ENCODE measurements at places on chromosomes 3 and 15.

GRCh38 chr15:57460208-57460816, 84.0 kb downstream of the CGNL1 start:
- no peak for DNase-seq

DNA sequence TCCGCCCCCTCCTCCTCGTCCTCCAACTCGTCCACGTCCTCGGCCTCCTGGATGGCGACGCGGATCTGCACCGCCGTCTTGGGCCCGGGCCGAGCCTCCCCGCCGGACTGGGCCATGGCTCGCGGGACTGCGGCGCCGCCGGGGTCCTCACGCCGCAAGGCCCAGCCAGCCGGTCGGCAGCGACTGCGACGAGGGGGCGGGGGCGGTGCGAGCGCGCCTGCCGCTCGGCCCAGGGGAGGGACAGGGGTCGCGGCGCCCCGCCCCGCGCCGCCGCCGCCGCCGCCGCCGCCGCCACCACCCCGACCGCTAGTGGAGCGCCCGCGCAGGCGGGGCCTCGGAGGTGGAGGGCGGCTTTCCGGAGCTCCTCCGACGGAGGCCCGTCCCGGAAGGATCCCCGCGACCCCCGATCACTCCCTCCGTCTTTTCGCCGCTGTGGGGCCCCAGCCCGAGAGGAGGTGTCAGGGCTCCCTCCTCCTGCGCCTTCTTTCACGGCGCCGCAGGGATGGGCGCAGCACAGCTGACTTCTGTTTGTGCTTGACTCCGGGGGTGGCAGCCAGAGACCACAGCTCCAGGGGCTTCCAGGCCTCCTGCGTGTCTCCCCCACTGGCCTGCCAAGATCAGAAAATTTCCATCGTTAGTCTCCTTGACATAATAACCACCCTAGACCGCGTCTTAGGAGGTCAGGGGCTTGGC, at the start of gene LARP6:
Gene LARP6, minus strand, starts transcription at position 185 of the 693 bp plus-strand sequence. Its CDS starts 69 bp downstream, at position 116.
- no peak for DNase-seq

DNA sequence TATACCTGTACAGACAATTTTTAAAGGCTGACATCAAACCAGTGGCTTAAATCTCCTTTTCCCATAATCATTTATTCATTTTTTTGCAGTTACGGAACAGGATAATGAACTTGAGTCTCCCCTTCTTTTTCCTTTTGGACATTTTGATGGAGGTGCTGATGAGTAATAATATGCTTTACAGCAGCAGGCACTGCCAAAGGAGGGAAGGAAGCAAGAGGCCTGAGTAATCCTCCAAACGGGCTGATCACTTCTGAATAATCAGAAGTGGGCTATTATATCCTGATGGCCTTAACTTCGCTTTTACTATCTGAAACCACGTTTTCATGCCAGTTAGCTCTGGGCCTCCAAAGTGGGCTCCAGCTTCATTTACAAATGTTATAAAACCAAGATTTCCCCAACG, 527.2 kb downstream of the FOXP1 start:
- DNase-seq = no peak

DNA sequence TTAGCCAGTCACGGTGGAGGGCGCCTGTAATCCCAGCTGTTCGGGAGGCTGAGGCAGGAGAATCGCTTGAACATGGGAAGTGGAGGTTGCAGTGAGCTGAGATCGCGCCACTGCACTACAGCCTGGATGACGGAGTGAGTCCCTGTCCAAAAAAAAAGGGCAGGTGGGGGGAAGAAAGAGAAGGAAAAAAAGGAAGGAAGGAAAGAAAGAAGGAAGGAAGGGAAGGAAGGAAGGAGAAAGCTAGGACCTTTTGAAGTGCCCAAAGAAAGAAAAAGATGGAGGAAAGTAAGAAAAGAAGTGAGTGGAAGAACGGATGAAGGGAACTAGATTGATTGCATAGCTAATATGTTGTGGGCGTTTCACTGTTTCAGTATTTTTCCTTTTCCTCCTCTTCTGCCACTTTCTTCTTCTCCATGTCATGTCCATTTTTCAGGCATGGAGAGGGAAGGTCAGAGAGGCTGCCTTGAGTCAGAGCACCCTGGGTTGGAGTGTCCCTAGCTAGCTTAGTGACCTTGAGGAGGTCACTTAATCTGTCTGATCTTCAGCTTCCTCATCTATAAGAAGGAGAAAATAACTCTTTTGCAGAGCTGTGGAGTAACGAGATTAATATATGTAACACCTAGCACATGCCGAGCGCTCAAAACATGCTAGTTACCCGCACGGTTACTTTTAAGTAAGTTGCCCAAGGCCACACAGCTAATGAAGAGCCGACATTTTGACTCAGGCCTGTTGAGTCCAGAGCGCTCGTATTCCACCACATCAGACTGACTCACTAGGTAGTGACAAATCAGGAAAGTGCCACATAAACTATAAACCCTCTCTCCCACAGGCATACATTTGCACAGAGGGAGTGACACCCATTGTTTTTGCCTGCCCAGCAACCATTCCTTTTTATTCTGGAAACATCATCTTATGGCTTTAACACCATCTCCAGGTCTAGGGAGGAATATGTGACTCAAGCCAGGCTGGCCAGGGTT, 42.2 kb downstream of the BHLHE40 start:
- DNase-seq = no peak

DNA sequence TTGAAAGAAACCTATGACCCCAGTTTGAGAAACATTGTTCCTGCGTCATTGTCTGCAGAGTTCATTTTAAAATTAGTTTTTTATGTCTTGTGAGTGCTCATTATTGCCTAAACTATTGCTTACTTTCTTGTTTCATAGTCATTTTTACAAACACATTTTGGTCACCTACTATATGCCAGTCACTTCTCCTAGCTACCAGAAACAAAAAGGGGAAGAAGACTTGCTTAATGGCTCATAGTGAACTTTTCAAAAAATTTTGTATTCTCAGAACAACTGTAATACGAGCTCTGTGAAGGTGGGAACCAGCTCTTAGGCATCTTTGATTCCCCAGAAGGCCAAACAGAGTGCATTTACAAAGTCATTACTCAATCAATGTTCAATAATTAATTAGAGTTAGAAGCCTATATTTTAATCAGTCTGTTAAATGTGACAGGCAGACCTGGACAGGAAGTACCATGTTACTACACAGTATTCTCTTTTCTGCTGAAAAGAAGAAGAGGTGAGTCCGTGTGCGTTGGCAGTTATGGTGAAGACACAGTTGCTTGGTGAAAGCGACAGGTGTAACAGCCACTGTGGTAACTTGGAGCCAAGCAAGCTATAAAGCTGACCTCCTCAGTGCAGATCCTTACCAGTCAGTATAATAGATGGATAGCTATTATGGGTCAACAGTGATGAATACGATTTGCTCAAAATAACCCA, 46.6 kb downstream of the DPPA2 start:
- DNase-seq = no peak

- no peak for DNase-seq
These were observed 39.5 kb downstream of the GOLGA6L10 start for GRCh38 chr15:82309802-82310201.

DNA sequence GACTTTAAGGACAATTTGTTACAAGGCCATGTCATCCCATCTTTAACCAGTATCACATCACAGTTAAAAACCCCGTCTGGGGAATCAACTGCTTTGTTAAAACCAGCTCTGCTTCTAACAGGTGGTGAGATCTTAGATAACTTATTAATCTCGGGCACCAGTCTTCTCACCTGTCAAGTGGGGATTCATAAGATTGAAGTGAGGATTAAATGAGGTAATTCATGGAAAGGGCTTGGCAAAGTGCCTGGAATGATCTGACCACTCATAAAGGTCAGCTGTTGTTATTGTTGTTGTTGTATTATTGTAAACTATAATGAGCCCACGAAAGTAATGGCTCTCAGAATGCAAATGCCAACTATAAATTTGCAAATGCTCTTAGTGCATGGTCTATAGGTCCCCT, 30.1 kb upstream of the SLC24A5 start:
- no peak for DNase-seq

DNA sequence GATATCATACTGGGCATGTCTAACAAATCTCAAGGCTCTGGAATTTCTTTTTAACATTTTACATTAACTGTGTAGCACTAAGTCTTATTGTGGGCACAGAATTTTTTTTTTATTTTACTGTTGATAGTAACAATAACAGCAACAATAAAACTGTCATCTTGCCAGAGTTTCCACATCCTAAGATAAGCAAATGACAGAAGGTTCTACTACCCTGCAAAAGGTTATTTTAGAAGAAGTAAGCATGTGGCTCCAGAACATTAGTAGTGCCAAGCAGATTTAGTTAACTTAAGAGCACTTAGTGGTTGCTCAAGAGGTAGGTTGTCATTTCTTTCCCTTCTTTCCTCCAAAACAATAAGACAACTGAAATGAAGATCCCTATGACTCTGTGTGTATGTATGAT, 743.0 kb upstream of the CBLB start:
- DNase-seq = no peak

DNA sequence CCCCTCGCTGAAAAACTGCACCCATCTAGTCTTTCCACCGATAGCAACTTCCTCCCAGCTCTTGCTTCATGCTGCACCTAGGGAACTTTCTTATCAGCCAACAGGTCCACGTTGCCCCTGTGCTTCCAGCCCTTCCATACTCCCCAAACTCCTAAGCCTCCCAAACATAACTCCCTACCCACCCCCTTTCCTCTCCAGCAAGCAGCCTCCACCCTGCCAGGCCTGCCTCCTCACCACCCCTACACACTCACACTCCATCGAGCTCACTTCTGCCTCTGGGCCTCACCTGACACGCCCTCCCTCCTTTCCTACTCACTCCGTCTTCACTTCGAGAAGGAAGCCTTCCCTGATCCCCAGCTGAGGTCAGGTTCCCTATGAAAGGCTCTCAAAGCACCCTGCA, 8.1 kb downstream of the INSYN1 start:
- no peak for DNase-seq

DNA sequence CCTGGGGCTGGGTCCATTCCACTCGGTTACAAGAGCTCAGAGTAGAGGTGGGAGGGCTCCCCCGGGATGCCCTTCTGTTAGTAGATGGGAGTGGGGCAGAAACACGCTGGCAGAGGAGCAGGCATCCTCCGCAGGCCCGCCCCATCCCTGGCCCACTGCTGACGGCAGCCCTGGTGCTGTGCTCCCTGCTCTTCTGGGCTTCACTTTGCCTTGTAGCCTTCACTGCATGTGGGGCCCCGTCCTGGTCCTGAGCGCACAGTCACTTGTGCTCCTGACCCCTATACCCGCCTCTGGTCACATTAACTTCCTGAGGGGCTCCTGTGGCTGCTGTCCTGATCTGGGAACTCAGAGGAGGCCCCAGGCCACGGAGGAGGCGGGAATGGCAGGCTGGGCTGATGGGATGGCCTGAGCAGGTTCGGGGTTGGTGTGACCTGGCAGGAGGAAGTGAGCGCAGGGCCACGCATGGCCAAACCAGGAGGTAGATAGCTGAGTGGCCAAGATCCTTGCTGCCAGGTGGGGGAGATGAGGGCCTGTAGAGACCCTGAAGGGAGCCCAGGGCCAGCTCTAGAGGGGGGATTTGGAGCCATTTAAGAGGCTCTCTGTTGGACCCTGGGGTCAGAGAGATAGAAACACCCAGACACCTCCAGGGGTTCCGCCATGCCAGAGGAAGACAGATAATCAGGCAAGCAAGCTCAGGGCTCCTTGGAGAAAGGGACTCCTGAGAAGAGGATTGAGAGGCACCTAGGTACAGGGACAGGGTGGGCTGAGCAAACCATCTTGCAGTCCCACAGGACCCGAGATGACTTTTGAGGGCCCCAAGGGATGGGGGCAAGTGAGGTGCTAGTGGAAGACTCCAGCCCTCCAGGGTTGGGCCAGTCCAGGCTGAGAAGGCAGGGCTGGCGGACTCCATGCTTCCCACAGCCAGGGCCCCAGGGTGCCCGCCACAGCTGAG, 92.2 kb upstream of the PRR23E start:
- DNase-seq = no peak

DNA sequence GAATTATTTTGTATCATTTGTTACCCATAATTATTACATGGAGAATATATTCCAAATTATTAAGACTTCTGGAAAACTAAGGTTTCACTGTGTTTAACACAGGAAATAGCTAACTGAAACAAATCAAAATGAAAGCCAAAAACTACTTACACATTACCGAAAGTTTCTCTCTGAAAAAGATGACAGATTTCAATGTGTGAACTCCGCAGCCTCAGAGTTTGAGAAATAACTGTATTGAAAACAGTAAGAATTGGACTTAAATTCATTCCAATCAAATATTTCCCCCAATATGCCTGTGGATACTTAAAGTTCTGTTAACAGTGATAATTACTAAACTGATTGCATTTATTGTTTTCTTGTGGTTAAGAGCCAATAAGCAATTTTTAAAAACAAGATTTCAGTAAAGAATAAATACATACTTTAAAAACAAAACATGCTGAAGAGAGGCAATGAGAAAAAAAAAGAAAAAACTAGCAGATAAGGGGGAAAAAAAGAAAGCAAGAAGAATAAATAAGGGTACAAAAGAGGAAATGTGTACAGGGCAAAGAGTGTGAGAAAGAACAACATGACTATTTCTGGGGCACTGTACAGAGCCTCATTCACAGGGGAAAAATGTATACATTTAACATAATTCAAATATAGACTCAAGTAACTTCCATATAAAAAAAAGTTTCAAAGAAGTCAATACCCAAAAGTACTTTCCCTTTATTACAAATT, 30.7 kb downstream of the DENND4A start:
- DNase-seq = no peak

DNA sequence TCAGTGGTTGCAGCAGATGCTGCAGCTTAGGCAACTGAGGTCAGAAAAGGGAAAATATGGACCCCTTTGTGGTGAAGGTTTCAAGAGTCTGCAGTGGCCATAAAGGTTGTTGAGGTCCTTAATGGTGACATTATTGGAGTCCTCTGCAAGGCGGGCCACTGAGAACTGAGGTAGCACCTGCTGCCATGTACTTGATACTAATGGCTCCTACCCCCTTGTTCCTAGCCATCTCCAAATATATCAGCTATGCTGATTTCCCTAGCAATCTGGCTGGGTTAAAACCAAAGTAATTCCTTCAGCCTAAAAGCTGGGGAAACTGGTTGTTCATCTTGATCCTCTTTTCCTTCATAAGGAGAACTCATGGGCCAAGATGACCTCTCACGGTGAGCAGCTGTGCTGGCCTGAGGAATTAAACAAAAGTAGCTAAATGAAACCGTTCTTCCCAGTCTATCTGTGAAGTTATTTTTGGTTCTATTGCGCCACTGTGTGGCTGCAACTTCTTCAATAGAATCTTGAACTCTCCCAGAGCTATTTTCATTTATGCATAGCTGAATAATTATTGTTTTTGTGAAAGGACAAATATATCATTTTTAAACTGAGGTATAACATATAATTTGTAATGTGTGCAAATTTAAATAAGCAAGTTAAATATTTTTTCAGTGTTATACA, 76.1 kb upstream of the PLSCR4 start:
- no peak for DNase-seq

- no peak for DNase-seq
These were observed 255.3 kb downstream of the RBMS3 start for GRCh38 chr3:29536016-29536758.

GRCh38 chr15:34838282-34838681, 42.9 kb upstream of the ACTC1 start:
- no peak for DNase-seq

Measured in stimulated activated CD8-positive, alpha-beta memory T cell treated with anti-CD3 and anti-CD28 coated beads, Interleukin-4, amount 100 ng/mL, for 4 hours (primary cell).